ENCODE measurements at places on chromosomes 12 and 14. TPM values are rescaled to one million over a fixed set of nuclear protein-coding genes. Genes with fewer than 3 reads are reported as not detected.

GRCh38 chr12:121872546-121873215 is 14.0 kb upstream of the HPD start:
- no peak overlapping the region for H3K27ac ChIP-seq
- H3K36me3 ChIP-seq, result no peaks in the 10 kb centered on the region
- no peaks in the 10 kb centered on the region for H3K4me1 ChIP-seq
- H3K27me3 ChIP-seq, result no peaks in the 10 kb centered on the region

Gene SMCO2
- total RNA-seq, result not detected

- H3K4me1 ChIP-seq, result no peaks in the 10 kb centered on the region
- no peaks in the 10 kb centered on the region for H3K36me3 ChIP-seq
- no peak overlapping the region for H3K27ac ChIP-seq
- H3K4me3 ChIP-seq, result no peak overlapping the region
- no peaks in the 10 kb centered on the region for H3K27me3 ChIP-seq
Observed at GRCh38 chr12:9344541-9344940, 136.3 kb upstream of the PZP start.

- DNase-seq, result no peak
- H3K27me3 ChIP-seq, result no peaks in the 10 kb centered on the region
- no peaks in the 10 kb centered on the region for H3K36me3 ChIP-seq
- H3K4me1 ChIP-seq, result no peaks in the 10 kb centered on the region
Observed at GRCh38 chr12:106910202-106910601, 45.5 kb upstream of the TMEM263 start.

DNA sequence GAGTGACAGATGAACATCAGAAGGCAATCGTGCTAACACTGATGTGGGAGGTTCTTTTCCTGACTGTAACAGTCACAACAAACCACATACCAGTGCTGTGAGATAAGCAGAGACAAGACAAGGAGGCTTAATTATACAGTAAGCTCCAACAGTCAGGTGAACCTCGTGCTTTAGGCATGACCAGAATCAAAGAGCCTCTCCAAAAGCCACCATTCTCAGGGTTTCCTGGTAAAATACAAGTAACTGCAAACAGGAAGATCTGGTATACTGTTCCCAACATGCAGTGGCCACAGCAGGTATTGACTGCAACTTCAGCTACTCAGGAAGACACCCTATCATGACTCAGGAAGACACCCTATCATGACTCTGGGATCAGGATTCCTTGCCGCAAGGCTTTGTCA is 47.3 kb upstream of the GTF2A1 start:
- H3K36me3 ChIP-seq, result no peaks in the 10 kb centered on the region
- no peak overlapping the region for H3K4me3 ChIP-seq
- DNase-seq, result no peak
- no peak overlapping the region for H3K27ac ChIP-seq
- no peaks in the 10 kb centered on the region for H3K4me1 ChIP-seq
- no peaks in the 10 kb centered on the region for H3K27me3 ChIP-seq

Measured in colonic mucosa (tissue), 4 donors.